Activated effector memory CD4-positive, alpha-beta T cell treated with anti-CD3 and anti-CD28 coated beads, Interleukin-2, amount 50 U/mL, for 16 hours (primary cell): ENCODE measurements at places on chromosomes 1 and 21.

GRCh38 chr1:18895317-18895716, 7.0 kb downstream of the ALDH4A1 start:
- DNase-seq = no peak

- no peak for DNase-seq
These were observed 105.2 kb upstream of the GADD45A start for GRCh38 chr1:67579623-67580394.

DNA sequence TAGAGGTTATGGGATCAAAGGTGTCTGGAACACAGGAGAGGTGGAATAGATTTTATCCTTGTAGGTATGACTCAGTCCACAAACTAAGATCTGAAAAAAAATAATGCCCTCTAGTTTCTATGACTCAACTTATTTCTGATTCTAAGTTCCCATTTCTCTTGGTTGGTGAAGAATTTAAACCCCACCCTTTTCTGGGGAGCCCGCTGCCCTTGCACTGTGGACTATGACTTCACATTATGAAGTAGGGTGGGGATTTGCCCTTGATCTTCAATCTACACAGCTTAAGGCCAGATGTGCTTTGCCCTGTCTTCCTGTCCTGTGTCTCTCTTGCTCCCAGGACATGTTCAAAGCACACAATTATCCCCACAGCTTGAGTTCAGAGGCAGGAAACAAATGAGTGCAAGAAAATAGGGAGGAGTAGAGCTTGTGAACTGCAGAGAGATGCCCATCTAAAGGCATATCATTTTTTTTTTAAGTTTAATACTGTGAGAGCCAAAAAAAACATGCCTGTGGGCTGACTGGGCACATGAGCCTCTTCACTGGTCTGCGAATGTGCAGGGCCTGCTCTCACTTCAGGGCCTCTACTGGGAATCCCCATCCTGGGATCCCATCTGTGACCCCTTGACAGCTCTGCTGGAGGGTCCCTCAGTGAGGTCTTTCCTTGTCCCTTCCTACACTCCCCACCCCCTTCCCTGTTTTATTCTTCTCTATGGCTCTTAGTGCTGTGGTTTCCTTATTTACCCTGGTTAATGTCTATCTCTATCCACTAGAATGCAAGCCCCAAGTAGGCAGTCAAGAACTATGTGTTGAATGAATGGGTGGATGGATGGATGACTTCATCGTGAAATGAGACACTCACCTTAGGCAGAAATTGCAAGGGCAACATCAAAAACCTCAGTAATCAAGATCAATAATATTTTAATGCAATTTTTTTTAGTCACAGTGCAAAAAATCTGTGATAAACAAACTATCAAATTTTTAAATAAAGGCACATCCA, 61.5 kb downstream of the CD58 start:
- peak; percentile 79 for DNase-seq

DNA sequence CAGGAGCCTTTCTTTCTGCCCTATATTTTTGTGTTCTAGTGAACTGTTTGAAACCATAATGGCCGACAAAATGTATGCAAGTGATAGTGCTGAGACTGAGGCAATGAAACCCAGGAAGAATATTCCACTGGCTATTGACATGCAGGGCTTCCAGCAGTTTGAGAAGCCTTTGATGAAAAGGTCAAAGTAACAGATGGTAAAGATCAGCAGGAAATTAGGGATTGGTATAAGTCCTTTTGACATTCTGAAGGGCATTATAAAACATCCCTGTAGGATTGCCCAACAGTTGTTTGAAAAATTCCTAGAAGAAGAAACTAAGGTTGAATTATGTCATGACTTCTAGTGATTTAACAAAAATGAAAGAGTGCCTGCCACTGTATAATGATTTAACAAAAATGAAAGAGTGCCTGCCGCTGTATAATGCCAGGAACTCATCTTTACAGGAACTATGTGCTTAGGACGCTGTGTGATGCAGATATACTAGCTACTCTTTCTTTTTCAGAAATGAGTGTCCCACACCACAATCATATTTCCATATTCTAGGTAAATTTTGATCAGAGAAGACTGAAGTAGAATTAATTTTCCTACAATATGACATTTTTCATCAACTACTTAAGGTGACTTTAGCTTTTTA, 283.9 kb upstream of the ST6GALNAC5 start:
- no peak for DNase-seq

DNA sequence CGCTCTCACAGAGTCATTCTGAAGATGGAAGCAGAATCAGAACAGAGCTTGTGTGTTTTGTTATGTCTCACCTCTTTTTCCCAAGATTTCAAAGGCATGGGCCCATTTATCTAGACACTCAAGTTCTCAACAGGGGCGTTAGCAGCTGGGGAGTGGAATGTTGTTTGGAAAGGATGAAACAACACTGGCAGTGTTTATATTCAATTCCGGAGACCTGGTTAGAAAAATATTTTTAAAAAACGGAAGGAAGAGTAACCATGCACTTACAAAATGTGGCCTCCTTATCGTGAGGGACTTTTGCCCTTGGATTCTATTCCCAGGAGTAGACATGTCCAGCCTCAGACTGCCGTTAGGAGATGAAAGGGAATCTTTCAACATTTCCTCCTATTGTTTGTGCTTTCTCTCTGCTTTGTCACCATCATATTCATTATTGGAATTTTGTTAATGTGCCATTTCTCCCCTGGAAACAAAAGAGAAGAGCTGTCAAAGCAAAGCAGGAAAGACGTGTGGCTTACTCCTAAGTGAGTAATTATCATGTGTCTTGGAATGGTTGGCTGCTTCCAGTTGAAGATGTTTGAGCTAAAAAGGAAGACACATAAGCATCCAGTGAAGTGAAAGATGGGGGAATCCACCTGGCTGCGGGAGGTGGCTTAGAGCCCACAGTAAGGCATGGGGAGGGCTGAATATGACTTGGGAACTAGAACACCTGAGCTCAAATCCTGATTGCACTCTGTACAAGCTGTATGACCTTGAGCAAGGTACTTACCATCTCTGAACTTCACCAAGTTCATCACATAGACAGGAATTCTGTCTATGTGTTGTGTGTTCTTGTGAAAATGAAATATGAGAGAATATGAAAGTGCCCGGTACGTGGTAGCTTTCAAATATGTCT, 71.7 kb upstream of the JUN start:
- no peak for DNase-seq

GRCh38 chr1:220235462-220235861, 36.8 kb downstream of the RAB3GAP2 start:
- no peak for DNase-seq

DNA sequence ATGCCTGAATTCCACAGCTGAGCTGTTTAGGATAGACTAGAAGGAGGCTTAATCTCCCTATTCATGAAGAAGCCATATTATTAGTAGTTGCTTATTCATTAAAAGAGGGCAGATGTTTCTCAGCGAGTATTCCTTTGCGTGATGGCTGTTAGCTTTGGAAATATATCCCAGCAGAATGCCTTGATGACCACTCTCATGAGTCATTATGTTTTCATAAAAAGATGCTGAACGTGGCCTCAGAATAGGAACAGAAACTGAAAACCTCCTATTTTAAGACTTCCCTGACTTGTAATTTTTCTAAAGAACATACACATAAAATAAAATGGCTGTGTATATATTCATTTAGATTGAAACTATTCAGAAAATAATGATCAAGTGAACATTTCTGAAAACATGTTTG, 9.6 kb upstream of the PLA2G4A start:
- DNase-seq = no peak

- DNase-seq = peak; percentile 84
These were observed 6.1 kb upstream of the ADAM15 start for GRCh38 chr1:155044812-155045657.

GRCh38 chr1:204127597-204128242, 24.1 kb downstream of the ETNK2 start:
- DNase-seq = no peak

GRCh38 chr1:14706631-14707030, 108.1 kb downstream of the KAZN start:
- DNase-seq = no peak

DNA sequence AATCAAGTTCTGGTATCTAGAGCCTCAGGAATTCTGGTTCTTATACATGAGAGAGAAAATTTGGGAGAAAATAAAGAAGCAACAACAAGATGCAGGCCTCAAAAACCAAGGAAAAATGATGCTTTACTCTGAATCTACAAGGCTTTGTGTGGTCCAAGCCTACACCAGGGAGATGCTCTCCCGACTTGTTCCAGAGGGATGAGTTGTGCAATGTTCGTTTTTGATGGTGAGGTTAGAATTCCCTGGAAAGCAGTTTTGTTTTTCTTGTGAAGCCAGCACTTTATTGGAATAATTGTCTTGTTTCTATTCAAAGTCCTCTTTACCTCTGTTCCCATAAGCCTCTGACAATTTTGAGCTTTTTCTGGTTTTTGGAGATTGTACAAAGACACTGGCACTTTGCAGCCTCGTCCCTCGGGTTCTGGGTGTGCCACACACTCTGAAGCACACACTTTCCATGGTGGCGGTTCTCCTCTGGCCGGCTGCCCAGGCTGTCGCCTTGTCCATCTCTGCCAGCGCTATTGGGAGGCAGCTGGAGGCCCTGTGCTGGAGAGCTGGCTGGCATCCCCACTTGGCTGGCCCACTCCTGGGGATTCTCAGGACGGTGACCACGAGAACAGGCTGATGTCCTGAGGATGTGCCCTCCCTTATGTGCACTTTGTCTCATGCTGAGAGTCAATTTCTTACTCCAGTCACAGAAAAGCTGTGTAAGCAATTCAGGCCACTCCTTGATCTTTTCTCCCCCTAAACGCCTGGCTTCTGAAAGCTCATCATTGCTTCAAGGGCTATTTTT, 70.2 kb downstream of the EDEM3 start:
- DNase-seq = no peak

DNA sequence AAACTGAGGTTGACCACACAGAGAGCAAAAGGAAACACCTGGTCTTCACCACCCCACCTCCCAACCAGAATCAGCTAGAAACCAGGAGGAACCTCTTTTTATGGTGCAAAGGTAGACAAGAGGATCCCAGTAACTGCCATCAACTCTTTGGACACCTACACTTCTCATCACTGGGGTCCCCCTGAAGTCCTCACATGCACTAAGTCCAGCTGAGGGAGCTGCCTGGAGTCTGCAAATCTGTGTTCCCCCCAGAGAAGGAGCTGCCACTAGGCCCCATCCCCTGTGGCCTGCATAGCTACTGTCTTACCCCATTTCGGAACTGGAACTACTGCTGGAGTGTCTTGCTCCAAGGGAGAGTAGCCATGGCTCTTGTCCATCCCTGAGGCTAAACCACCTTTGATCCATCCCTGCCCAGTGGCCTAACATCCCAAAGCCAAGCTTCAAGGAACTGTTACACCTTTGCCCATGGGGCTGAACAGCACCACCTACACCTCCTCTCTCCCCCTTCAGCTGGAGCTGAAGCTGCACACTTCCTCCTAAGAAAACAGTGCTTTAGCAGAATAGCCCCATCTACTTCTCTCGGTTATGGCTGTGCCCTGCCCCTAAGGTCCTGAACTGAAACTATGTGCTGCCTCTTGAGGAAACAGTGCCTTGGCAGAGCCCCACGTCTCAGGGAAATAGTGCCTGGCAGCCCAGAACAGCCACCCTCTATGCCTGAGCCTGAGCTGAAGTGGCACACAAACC, 85.4 kb upstream of the CD53 start:
- peak; percentile 77 for DNase-seq

DNA sequence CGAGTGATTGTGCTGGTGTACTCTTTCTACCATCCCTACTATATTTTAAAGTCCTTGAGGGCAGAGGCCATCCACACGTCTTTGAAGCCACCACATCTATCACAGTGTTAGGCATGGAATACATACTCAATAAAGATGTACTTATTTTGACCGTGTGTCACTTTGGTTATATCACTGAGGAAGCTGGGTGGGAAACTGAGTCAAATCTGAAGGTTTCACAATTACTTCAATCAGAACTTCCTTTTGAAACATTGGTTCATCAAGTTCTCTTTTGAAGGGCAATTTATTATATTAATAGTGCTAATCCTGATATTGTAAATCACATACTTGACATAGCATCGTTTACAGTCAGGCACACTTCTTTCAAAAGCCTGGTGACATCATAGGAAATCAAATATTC, 53.3 kb upstream of the ATP1B1 start:
- no peak for DNase-seq

DNA sequence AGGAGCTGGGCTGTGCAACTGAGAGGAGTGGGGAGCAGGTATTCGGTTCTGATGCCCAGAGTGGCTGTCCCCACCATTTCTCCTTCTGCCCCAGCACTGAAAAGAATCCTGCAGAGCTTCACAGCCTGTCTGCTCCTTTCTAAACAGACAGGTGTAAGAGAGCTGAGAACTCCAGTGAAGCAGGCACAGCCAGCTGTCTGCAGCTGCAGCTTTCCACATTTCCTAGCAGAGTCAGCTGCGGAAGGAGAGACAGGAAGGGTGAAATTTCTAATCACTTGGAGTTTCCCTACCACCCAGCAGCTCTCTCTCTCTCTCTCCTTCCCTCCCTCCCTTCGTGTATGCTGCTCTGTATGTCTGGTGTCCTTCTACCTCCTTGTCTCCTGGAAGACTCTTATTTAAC, 40.5 kb upstream of the GJB5 start:
- no peak for DNase-seq

- DNase-seq = no peak
These were observed 167.6 kb downstream of the RHOU start for GRCh38 chr1:228902781-228903433.

- no peak for DNase-seq
These were observed 69.3 kb downstream of the KCTD3 start for GRCh38 chr1:215636258-215636965.

DNA sequence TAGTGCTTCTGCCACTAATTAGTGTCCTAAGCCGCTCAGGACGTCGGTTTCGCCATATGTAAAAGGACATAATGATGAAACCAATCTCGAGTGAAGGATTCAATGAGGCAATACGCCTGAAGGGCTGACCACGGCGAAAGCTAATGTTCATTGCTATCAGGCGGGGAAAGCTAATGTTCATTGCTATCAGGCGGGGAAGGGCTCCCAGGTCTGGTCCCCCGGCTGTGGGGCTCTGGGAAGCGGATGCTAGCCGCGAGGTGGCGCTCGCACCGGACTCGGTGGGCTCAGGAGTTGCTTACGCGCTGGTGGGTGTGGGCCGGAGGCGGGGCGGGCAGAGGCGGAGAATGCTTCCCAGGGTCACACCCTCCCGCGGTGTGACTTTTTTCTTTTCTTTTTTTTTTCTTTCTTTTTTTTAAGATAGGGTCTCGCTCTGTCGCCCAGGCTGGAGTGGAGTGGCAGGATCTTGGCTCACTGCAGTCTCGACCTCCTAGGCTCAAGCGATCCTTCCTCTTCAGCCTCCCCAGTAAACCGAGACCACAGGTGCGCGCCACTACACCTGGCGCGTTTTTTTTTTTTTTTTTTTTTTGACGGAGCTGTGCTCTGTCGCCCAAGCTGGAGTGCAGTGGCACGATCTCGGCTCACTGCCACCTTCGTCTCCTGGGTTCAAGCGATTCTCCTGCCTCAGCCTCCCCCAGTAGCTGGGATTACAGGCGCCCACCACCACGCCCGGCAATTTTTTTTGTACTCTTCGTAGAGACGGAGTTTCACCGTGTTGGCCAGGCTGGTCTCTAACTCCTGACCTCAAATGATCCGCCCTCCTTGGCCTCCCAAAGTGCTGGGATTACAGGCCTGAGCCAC, 1.1 kb upstream of the PEAR1 start:
- peak; percentile 94 for DNase-seq

GRCh38 chr1:56688522-56689026, 43.5 kb downstream of the PRKAA2 start:
- DNase-seq = no peak

- no peak for DNase-seq
These were observed 144.3 kb downstream of the MIS18A start for GRCh38 chr21:32134441-32135130.

- no peak for DNase-seq
These were observed 38.6 kb downstream of the NFIA start for GRCh38 chr1:61120998-61121397.

- DNase-seq = no peak
These were observed 20.8 kb downstream of the SLC6A17 start for GRCh38 chr1:110170766-110171733.

- peak; percentile 81 for DNase-seq
These were observed 577 bp upstream of the CEP350 start for GRCh38 chr1:179953974-179954492.
